Stimulated activated CD4-positive, alpha-beta T cell treated with anti-CD3 and anti-CD28 coated beads, Interleukin-15, amount 100 ng/mL, for 1 hour (primary cell): ENCODE measurements at places on chromosomes 11 and 22.

DNA sequence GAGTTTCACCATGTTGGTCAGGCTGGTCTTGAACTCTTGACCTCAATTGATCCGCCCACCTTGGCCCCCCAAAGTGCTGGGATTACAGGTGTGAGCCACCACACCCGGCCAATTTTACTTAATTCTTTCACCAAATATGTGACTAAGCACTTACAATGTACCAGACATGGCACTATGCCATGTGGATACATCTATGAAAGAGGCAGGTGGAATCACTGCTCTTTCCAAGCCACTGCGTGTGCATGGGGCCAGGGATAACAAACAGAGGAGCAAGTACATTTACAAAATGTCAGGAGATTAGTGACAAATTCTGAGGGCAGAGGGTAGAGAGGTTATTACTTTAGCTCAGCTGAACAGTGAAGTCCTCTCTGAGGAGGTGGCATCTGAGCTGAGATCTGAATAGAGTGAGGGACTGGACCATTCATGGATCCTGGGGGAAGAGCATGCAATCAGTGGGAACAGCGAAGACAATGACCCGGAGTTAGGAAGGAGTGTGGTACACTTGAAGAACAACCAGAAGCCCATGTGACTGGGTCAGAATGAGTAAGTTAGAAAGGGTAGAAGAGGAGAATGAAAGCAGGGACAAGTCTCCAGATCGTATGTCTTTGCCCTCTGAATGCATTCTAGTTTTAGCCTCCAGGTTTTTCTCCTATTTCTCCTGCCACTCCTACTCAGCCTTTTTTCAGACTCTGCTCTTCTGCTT is 38.3 kb upstream of the GRAMD1B start:
- DNase-seq: no peak

DNA sequence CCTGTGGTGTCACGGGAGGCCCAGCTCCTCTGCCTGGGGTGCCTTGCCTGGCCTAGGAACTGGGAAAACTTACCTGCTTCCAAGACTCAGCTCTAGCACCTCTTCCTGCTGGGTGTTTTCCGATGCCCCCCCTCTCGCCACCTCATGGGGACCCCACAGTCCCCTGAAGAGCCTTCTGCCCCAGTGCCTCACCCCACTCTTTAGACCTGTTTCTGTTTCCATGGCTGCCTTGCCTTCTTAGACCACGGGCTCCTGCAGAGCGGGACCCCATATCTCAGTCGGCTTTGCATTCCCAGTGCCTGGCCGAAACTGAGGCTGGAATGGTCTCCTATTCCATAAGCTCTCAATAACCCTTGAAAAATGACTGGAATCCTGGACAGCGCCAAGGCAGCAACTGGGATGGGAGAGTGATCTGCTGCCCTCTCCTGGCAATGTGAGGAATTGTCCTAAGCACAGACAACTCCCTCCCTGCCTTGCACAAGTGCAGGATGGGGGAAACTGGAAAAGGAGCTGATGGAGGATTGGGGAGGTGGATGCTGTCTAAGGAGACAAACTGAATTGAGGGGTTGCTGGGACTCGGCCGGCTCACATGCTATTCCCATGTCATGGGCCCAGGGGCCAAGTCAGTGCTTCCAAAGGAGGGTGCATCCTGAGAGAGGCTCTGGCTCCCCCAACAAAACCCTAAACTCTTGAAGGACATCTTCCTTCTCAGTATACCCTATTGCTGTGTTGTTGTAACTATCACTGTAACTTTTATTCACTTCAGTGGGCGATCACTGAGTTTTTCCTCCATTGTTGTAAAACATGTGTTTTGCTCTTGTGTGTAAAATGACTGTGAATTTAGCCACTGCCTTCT is 26.6 kb upstream of the IL17RA start:
- DNase-seq: no peak

GRCh38 chr11:118169300-118170140 is 6.9 kb downstream of the SCN2B start:
- DNase-seq: no peak

DNA sequence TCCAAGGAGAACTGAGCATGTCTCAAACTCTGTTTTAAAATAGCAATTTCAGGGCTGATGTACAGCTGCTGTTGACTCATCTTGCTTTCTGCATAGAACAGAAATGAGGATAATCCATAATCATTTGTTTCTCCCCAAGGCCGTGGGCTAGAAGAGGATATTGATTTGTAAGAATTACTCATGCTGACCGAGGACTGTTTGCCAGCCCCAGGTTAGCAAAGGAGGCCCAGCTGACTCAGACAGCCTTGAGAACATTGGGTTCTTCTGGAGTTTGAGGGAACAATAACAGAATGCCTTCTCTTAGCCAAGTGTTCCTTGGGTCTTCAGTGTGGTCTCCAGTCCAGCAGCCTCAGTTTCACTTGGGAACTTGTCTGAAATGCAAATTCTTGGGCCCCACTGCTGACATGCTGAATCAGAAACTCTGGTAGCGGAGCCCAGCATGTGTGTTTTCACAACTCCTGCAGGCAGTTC is 92.0 kb downstream of the ZC3H12C start:
- no peak for DNase-seq

DNA sequence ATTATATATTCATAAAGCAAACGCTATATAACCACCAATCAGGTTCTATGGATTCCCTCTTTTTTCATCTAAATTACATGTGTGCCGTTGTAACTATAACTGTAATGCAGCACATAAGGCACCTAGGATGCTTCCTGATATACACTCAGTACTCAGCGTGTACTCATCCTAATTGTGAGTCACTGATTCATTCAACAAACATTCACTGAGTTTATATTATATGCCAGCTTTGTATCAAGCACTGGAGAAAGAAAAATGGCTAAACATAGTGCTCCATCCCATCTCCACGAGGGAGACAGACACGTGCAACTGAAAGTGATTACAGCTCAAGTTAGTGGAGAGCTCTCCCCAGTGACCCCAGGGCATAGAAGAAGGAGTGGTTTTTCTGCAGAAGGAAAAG is 49.9 kb upstream of the SYN3 start:
- DNase-seq: no peak

- DNase-seq: no peak
Measured at GRCh38 chr11:45859661-45860140, 12.4 kb downstream of the CRY2 start.
